ENCODE measurements at places on chromosomes 3 and 15.
A peak's percentile ranks its signal among the peaks of the same experiment; 100 is the strongest.

GRCh38 chr3:50173685-50174516, 17.5 kb upstream of the GNAT1 start:
- DNase-seq: no peak

DNA sequence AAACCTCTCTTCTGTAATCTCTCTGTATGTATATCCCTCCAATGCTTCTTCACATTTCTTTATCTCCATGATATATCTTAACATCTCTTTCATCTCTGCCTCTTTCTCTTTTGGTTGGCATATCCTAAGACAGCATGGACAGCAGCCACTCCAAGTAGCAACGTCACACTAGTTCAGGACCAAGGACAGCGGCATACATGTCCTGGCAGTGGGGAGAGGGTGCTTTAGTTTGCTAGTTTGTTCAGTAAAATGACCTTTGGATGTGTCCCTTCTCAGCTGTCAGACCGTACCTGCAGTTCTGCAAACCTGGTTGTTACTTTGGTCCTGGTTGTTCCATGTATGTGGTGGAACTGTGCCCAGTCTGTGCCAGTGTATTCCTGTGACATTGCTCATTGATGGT, 225.6 kb upstream of the ROPN1 start:
- peak; percentile 52 for DNase-seq

DNA sequence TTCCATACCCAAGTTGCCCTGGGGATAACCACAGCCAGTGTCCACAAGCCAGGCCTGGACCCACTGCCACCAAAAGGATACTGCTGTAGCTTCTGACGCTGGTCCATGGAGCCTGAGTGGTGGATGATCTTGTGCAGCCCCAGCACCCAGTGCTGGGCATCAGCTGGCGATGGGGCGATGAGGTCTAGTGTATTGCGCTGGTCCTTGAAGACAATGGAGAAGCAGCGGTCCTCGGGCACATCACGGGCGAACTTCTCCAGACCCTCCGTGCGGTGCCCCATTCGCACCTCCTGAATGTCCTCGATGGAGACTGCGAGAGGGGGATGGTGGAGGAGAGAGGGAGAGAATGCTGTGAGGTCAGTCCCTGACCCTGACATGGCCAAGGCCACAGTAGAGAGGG, 13.0 kb downstream of the PLCD1 start:
- no peak for DNase-seq

GRCh38 chr3:118101891-118102290, 932.8 kb downstream of the IGSF11 start:
- no peak for DNase-seq

DNA sequence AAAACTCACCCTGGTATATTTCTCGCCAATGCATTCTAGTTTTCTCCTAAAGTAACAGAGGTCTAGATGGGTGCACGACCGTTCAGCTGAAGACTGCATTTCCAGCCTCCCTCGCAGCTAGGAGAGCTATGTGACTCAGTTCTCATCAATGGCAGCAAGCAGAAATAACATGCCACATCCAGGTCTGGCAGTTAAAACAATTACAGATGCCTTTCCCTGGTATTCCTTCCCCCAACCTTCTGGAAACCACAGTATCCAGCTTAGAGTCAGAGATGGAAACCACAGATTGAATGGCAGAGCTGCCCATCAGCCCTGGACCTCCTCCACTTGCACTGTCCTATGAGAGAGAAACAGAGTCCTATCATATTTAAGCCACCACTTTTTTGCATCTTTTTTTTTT, 4.8 kb downstream of the HAPLN3 start:
- DNase-seq: no peak

DNA sequence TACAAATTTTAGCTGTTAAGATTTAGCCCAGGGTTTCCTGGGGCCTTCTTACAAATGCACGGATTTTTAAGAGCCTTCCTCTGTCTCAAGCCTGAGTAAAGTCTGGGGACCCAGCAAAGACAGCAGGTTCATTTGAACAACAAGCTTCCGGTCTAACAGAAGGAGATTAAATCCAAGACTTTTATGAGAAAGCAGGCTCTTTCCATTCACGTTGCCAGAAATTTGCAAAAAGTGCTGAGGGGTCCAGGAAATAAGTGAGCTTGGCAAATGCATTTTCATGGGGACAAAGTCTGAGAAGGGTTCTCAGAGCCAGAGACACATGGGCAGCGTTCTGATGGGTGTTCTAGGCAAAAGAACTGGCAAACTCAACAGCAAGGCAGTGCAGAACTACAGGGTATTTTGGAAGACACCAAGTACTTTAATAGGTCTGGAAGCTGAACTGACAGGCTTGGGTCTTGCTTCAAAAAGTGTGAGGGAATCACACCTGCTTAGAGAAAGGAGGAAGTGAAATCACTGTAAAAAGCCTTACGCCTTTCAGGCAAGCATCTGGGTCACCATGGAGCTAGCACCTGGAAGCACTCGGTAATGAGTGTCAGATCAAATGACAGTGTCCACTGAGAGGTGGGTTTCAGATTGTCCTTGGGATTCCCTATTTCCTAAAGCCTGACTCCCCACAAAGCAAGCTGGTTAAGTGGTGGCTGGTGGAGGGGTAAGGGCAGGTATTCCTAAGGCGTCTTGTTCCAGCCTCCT, 115.8 kb upstream of the ARHGEF3 start:
- no peak for DNase-seq

DNA sequence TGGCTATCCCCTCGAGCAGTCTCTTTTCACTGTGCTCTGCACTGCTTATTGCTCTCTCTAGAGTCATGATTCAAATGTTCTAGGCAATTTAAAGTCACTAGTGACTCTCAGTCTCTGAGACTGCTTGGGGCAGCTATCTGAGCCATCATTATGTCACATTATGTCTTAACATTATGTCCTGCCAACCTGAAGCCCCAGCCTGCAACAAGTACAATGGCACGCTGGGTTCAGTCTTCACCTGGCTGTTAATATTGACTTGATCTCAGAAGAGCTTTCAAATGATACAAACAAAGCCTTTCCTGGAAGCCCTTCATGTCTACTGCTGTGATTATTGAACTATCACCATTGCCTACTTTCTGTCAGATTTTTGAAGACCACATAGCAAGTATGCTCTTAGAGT, 128.1 kb upstream of the GRM7 start:
- DNase-seq: no peak

DNA sequence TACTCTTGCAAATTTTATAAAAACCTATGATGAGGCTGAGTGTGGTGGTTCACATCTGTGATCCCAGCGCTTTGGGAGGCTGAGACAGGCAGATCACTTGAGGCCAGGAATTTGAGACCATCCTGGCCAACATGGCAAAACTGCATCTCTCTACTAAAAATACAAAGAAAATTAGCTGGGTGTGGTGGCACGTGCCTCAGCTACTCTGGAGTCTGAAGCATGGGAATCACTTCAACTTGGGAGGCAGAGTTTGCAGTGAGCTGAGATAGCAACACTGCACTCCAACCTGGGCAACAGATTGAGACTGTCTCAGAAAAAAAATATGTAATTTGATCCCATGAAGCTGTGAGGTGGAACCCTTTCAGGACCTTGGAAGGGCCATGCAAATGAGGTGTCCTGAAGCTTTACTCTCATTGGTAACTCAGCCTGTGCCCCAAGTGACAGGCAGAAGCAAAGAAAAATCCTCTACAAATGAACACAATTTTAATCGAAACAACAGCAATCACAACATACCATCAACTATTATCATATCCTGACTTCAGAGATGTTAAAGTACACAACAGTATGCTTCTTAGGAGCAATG, 84.6 kb upstream of the CDV3 start:
- no peak for DNase-seq

GRCh38 chr3:24725514-24726255, 231.0 kb upstream of the THRB start:
- no peak for DNase-seq

GRCh38 chr3:28022916-28023315, 218.5 kb upstream of the CMC1 start:
- DNase-seq: peak; percentile 5

DNA sequence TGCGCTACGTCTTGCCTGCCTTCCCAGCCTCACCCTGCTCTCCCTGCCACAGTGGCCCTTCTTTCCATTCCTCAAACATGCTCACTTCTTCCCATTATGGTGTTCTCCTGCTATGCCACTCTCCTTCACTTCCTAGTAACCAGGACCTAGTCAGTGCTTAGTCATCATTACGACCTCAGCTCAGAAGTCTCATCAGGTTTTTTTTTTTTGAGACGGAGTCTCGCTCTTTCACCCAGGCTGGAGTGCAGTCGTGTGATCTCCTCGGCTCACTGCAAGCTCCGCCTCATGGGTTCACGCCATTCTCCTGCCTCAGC, 149.5 kb downstream of the GREM1 start:
- peak; percentile 35 for DNase-seq

DNA sequence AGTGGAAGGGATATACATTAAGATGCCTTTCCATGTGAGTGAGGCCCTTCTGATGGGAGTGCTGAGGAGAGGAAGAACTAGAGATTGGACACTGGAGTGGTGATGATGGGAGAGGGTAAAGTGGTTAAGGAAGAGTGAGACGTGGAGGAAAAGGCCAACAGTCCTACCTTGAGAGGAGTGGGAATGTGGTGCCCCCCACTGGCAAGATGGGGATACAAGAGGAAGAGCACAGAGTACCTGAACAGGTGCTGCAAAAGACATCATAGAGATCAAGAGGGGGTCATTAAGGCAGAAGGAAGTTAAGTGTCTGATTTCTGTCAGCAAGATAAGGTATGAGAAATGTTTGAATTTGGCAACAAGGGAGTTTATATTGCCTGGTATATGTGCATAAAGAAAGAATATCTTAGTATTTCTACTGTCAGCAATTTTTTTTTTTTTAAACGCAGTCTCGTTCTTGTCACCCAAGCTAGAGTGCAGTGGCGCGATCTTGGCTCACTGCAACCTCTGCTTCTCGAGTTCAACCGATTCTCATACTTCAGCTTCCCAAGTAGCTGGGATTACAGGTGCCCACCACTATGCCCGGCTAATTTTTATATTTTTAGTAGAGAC, 34.0 kb downstream of the ARIH2 start:
- no peak for DNase-seq

GRCh38 chr3:184361532-184361931, at the start of the genes CLCN2 and POLR2H:
TSS of gene CLCN2 (minus strand) at chr3:184361605. CDS start at chr3:184361479, 126 bp downstream.
TSS of gene POLR2H (plus strand) at chr3:184361710. CDS start at chr3:184363493, 1,783 bp downstream.
- peak; percentile 62 for DNase-seq

GRCh38 chr15:85865070-85865684, 70.5 kb upstream of the KLHL25 start:
- DNase-seq: peak; percentile 49

DNA sequence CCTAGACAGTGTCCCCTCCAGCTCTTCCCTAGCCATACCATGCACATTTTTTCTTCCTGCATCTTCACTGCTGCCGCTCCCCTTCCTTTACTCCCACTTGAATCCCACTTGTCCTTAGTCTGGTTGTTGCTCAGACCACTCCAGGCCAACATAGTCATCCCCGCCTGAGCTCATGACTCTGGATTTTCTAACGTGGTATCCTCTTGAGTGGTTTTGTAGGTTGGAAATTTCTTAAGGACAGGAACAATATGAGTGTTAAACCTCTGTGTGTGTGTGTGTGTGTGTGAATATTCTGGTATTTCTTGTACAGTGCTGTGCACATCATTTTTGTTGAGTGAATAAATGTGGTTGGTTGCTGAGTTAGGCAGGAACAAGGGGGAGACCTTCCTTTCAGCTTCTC, 3.1 kb downstream of the BAHD1 start:
- no peak for DNase-seq

DNA sequence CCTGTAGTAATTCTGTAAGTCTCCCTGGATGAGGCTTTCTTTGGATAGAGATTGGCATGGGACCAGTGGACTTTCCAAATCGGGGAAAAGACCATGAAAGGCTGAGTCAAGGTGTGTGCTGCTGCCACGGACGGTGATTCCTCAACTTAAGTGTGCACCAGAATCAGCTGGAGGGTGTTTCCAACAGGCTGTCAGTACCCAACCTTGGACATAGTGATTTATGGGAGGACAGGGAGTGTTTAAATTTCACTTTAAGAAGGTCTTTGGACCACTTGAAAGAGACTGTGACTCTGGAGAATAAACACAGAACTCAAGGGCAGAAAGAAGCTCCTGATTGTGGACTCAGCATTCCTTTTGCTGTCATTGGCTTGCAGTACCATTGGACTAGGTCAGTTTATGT, 20.4 kb upstream of the CHST2 start:
- no peak for DNase-seq

GRCh38 chr15:87227846-87228245, 1028.7 kb downstream of the NTRK3 start:
- DNase-seq: no peak

- DNase-seq: no peak
Observed at GRCh38 chr15:69400850-69401249, 13.3 kb upstream of the KIF23 start.

GRCh38 chr15:20409247-20409646, 132.4 kb downstream of the GOLGA6L6 start:
- no peak for DNase-seq

DNA sequence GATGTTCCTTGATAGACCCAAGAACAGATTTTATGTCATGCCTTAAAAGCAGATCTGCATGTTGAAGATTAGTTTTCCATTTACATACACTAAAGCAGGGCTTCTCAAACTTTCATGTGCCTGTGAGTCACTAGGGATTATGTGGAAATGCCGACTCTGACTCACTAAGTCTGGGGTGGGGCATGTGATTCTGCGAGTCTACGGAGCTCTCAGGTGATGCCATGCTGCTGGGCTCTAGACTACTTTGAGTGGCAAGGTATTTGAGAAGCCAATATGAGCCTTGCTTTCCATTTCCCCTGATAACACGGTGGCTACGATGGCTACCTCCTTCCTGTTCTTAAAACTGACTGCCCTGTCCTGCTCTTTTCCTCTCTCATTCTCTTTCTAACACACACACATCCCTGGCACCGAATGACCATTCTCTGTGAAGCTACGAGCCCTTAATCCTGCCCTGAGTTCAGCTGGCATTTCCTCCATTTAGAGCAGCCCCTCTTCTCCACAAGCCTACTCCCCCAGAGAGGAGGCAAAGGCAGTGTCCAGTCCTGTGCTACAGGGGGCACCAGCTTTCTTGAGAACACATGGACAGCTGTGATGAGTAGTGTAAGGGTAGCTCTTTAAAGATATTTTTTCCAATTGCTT, 39.7 kb upstream of the PYGO1 start:
- peak; percentile 94 for DNase-seq

- no peak for DNase-seq
Observed at GRCh38 chr3:151268267-151269235, 9.8 kb downstream of the P2RY14 start.

GRCh38 chr3:37032961-37033360, 39.6 kb downstream of the MLH1 start:
- no peak for DNase-seq

- no peak for DNase-seq
Observed at GRCh38 chr15:46732060-46732459, 985.2 kb upstream of the SEMA6D start.

DNA sequence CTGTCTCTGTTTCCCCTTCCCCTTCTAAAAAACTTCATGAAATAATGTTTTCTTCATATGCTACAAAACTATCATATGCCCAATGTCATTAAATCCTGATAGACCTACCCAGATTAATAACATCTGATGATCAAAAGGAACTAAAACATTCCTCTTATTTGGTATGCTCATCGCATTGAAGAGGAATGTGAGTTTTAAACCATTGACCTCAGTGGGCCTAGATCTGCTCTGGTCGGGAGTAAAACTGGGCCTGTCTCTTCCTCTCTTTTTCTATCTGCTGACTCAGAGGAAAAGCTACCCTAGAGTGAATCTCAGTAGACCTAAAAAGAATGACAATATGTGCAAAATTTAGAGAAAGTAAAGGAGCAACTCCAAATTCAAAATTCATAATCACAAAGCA, 275.8 kb downstream of the SATB1 start:
- no peak for DNase-seq
